ENCODE measurements at places on chromosomes 3 and 15.

- peak; percentile 81 for DNase-seq
Measured at GRCh38 chr3:149247929-149248691, 26.5 kb upstream of the CP start.

GRCh38 chr15:70249616-70250015 lies 151.9 kb upstream of the TLE3 start:
- DNase-seq, result no peak

- peak; percentile 34 for DNase-seq
Measured at GRCh38 chr15:87604857-87605446, 651.6 kb downstream of the NTRK3 start.

DNA sequence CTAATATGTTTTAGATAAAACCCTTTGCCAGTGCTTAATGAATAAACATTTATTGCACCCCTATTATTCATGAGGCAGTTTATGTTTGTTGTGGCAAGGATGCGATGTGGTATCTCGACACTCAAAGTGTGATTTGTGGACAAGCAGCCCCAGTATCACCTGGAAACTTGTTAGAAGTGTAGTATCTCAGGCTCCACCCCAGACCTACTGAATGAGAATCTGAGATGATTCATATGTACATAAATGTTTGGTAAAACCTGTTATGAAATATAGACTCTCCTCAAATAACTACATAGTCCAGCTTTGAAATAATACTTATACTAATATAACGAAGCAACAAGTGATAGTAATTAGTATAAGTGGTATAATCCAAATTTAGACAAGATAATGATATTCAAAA lies 914.8 kb downstream of the TUSC7 start:
- no peak for DNase-seq

DNA sequence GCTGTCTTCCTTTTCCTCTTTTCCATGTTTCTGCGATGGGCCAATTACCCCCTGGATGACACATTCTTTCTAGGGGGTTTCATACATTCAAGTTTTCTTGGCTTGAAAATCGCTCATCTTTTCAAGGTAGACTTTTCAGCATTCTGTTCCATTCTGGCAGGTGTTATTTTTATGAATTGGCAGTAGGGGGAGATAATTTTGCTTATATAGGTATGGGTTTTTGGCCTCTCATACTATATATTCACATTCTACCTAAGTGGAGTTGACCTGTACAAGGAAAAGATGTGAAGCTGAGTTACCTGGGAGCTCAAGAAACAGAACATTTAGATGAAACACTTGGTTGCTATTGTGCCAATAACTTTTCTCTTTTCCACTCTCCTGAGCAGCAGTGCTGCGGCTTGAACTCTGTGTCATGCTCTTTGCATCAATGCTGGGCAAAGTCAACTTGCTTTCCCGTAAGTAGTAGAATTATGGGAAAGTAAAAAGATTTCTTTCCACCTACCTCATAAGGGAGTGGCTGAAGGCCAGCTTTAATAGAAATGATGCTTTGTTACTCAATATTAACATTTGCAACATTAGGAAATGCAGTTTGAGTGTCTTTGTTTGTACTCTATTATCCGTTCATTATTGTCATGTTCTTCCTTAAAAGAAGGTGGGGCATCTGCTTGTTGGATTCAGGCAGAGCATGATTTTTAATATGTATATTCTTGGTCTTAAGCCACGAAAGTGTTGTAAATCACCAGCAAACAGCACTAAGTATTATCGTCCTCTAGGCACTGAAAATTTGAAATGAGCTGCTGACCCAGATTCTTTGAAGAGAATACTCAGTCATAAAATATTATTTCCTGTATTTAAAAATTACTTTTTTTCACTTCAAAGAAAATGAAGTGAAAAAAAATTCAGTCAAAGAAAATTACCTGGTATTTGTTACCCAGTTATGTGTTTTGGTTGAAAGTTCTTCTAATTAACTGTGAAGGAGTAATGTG lies 27.7 kb upstream of the MFSD1 start:
- peak; percentile 71 for DNase-seq

DNA sequence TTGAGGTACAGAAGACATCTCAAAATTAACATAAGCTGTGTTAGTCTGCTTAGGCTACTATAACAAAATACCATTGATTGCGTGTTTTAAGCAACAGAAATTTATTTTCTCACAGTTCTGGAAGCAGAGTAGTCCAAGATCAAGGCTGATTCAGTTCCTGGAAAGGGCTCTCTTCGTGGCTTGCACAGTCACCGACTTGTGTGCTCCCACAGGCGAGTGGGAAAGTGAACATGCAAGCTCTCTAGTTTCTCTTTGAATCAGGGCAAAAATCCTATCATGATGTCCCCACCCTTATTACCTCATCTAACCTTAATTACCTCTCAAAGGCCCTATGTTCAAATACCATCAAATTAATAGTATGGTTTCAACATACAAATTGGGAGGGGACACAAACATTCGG lies 505.9 kb downstream of the ZIC1 start:
- DNase-seq, result no peak

Measured in fibroblast of villous mesenchyme (primary cell).